ENCODE measurements at places on chromosomes 5 and 9.

GRCh38 chr9:128457207-128457606 lies 1.4 kb downstream of the ODF2 start:
- DNase-seq, result no peak

DNA sequence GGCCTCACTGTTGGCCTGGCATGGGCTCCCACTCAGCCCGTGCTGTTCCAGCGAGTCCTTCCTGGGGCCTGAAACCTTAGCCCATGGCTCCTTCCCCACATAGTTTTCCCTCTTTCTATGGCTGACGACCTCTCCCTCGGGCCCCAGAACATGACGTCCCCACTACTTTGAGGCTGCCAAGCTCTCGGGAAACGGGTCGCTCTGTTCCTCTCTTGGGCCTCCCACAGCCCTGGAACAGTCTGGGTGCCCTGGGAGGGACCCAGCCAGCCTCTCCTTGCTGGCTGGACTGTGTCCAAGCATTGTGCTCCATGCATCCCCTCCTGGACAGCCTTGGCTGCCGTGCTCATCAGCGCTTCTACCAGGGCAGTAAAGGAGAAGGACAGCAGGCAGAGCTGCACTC lies 118.3 kb downstream of the SYK start:
- no peak for DNase-seq

GRCh38 chr5:167987490-167988280 lies 303.8 kb upstream of the WWC1 start:
- DNase-seq, result no peak

GRCh38 chr9:129968690-129969485 lies 74.1 kb downstream of the FNBP1 start:
- DNase-seq, result no peak

GRCh38 chr5:108148715-108149139 lies 233.2 kb downstream of the FBXL17 start:
- no peak for DNase-seq

- DNase-seq, result no peak
Measured at GRCh38 chr5:108739906-108740305, 7.8 kb upstream of the FER start.

- DNase-seq, result no peak
Measured at GRCh38 chr5:119318256-119318894, 37.4 kb upstream of the TNFAIP8 start.

DNA sequence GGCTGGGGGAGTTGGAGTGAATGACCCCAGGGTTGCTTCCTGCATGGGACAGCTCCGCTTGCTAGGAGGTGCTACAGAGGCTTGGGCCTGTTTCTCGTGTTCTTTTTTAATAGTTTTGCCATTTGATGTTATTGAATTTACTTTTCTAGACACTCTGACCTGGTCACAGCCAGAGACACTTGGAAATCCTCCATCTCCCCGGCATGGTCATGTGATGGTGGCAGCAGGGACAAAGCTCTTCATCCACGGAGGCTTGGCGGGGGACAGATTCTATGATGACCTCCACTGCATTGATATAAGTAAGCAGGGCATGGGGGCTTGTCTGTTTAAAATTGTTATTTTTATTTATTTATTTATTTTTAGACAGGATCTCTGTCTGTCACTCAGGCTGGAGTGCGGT lies 13.4 kb downstream of the HSPA5 start:
- DNase-seq, result no peak

DNA sequence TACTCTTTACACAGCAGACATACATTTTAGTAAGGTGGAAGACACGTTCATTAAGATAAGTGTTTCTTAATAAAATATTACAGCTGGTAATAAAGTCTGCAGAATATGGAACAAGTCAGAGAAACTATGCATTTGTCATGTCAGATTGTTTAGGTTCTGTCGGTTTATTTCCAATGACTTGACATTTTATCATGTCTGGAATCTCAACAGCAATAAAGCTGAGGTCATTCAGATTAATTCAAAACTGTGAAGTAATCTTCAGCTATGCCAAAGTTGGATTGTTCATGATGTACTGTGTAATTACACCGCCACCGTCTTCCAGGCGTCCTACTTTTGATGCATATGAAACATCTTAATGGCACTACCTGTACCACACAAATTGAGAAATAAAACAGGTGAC lies 1032.6 kb downstream of the CDH12 start:
- no peak for DNase-seq

- DNase-seq, result no peak
Measured at GRCh38 chr5:80569961-80570786, at the start of gene ANKRD34B. TSS of gene ANKRD34B (minus strand) at chr5:80570280. CDS start at chr5:80560019, 10,261 bp downstream.

GRCh38 chr9:127705577-127706379 lies 1.0 kb upstream of the CFAP157 start:
- DNase-seq, result no peak

DNA sequence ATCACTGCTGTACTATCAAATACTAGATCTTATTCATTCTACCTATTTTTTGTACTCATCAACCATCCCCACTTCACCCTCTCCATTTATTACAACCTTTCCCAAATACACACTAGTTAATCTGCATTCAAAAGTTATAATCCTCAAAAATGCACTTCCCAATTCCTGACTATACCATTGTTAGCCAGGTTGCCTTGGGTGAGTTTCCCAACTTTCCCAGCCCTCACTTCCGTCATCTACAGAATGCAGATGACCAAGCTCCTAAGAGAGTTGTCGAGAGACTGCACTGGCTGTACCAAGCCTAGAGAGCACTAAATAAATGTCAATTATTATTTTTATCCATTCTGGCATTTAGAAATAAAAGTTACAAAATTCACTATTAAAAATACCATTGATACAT lies 11.5 kb downstream of the PLPP1 start:
- no peak for DNase-seq

GRCh38 chr5:88143693-88144218 lies 124.9 kb downstream of the TMEM161B start:
- no peak for DNase-seq

GRCh38 chr5:157886796-157887380 lies 27.9 kb upstream of the CLINT1 start:
- DNase-seq, result no peak

DNA sequence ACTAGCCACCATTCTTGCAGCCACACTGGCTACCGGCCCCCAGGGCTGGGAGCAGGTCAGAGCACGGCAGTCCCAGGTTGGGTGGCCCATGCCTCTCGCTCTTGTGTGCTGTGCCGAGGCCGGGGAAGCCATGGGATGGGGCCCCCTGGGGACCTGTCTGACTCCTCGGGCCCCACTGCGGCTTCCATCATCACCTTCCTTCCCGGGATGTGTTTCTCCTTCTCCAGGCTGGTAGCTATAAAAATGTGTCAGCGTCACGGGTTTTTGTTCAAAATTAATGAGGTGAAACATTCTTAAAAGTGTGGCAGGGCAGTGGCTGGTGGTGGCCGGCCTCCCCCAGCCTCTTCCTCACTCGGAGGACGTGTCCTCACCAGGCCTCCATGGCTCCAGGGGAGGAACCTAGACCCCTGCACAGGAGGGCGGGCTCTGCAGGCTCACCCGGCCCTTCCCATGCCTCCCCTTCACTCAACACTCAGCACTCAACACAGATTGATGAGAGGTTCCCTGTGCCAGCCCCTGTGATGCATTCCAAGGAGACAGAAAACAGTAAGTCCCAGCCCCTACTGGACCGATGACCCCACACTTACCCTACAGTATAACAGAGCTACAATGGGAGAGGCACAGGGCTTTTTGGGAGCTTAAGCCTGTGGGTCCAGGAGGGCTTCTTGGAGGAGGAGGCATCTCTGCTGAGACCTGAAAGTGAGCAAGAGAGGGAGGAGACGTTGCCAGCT lies 43.2 kb downstream of the PTGES start:
- no peak for DNase-seq

GRCh38 chr5:62547945-62548630 lies 30.5 kb upstream of the LRRC70 start:
- DNase-seq, result no peak

Data from stimulated activated CD8-positive, alpha-beta memory T cell treated with anti-CD3 and anti-CD28 coated beads, Interleukin-4, amount 100 ng/mL, for 1 hour (primary cell).